ENCODE measurements at places on chromosomes 3 and 15.

GRCh38 chr3:194080913-194081800, 54.8 kb upstream of the HES1 start:
- DNase-seq, result no peak

GRCh38 chr15:57041416-57041815, 123.0 kb downstream of the TCF12 start:
- DNase-seq, result no peak

DNA sequence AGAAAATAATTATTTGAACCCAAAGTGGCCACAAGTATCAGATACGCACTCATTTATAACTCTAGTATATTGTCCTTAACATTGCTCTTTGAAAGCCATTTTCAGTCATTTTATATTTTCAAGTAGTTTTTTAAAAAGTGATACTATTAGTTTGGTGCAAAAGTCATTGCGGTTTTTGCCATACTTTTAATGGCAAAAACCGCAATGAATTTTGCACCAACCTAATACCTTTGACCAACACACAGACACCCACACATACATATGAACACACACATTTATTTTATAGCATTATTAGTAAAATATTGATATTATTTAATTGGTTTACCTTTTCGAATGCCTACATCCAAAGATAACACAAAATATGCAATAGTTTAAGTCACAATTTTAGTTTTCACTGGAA, 154.3 kb downstream of the EPHA3 start:
- no peak for DNase-seq

DNA sequence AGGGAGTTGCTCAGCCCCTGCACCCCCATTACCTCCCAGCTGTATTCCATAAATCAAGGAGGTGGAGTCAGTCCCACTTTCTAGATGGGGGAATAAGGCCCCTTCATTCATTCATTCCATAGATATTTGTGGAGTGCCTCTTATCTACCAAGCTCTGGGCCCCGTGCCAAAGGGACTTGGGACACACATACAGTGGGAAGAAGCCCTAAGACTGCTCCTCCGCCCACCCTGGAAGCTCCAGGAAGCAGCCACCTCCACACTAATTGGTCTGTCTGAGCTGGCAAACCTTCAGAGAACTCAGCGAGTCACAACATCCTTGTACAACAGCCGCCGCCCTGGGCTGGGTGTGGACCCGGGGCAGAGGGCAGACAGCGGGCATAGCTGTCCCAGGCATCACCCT, 6.4 kb downstream of the STRA6 start:
- DNase-seq, result no peak

GRCh38 chr3:55742022-55742831, 255.1 kb upstream of the WNT5A start:
- no peak for DNase-seq

GRCh38 chr15:93644595-93644994, 555.6 kb upstream of the RGMA start:
- no peak for DNase-seq

GRCh38 chr15:39596358-39597051, 15.6 kb downstream of the THBS1 start:
- DNase-seq, result no peak

DNA sequence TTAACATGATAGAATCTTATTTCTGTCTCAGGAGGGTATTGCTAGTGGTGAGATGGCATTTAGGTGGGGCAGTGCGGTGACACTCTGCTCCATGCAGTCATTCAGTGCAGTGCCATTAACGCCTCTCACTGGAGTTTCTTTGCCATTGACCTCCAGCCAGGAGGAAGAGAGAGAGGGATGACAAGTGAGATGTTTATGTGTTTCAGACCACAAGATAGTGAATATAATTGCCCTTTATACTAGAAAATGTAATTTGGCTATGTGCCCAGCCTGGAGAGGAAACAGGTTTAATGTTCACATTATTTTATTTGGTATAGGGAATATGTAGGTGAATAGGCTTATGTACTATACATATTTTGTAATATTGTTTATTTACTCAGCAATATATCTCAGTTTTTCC, 84.5 kb downstream of the ZIC1 start:
- no peak for DNase-seq

DNA sequence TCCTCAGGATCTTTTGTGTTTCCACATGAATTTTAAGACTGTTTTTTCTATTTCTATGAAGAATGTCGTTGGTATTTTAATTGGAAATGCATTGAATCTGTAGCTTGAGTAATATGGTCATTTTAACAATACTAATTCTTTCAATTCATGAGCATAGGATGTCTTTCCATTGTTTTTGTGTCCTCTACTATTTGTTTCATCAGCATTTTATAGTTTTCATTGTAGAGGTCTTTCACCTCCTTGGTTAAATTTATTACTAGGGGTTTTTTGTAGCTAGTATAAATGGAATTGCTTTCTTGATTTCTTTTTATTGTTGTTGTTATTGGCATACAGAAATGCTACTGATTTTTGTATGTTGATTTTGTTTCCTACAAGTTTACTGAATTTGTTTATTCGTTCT, 17.3 kb upstream of the ATP2C1 start:
- DNase-seq, result no peak

DNA sequence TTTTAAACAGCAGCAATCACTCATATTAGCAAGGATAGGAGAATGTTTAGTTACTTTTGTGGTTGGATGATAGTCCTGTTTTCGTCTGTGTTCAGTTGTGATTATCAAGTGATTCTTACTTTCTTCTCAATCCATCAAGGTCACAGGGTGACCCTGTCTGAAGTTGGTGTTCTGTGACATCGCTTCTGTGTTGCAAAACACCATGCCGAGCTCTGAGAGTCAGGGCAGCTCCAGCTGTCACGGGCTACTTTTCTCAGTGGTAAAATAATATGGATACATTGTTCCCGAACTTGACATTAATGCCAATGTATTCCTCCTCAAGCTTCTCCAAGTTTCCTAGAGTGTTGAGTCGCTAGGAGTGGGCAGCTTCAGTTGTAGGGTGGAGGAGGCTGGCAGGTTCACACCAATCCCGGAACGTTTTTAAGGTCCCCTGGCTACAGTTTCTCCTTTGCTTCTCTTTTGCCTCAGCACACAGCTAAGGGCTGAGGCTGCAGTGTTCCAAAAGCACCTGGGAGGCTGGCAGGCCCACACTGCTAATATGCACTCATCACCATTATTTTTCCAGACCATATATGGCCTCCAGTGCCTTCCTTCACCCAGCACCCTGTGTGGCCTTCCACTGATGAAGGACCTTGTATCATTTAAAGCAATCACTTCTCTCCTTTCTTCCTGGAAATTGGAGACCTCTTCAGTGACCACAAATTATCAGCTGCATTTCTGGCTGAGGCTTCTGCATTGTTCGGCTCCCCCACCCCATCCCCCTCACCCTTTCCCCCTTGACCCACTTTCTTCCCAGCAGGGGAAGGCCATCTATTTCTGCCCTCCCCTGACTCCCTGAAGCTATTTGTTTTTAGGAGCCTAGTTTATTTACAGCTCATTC, 25.8 kb downstream of the COLQ start:
- no peak for DNase-seq

DNA sequence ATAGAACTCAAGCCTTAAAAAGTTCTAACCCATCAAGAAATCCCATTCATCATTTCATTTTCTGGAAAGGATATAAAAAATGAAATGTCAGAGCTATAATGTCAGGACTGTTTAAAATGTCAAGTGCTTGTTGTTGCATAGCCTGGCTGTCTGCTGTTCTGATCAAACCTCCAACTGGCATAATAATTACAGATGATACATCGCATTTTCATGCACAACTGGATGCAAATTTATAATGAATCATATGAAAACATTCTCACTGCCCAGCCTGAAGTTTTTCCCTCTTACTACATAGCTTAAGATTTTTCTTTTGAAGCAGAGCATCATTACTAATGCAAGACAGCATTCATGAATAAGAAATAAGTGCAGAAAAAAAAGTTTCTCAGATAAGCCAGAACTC, 46.5 kb downstream of the GUCA1C start:
- no peak for DNase-seq

- peak; percentile 62 for DNase-seq
Observed at GRCh38 chr3:66797889-66798560, 200.1 kb upstream of the KBTBD8 start.

DNA sequence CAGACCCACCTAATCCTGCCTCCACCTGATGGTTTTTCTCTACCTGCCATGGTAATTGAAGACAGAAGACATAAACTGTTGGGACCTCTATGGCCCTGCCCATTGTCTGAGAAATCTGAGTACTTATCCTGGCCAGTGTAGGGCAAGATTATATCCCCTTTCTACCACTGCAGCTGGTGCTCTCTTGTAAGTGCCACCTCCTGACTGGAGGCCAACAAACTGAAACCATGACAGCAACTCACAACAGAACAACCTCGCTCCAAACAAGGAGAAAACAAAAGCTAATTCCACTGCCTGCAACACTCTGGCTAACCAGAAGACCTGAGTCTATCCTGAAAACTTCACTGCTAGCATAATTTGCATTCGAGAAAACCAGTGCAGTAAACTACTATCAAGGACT, 82.9 kb downstream of the CLDN1 start:
- no peak for DNase-seq

- DNase-seq, result no peak
Observed at GRCh38 chr3:110311541-110311940, 760.1 kb upstream of the NECTIN3 start.

Measured in hypothalamus (tissue), 51 donors.